GM23248 (cell line): ENCODE measurements at places on chromosomes 4 and X. TPM values are rescaled to one million over a fixed set of nuclear protein-coding genes. Genes with fewer than 3 reads are reported as not detected.
A peak's percentile ranks its signal among the peaks of the same experiment; 100 is the strongest.

- no peak overlapping the region for H3K4me3 ChIP-seq
- no peak for DNase-seq
- H3K4me1 ChIP-seq: no peaks in the 10 kb centered on the region
- H3K27me3 ChIP-seq: no peaks in the 10 kb centered on the region
- H3K27ac ChIP-seq: no peak overlapping the region
- peaks cover 67% of the 10 kb centered on the region for H3K36me3 ChIP-seq
Measured at GRCh38 chr4:109495514-109495913, 61.9 kb downstream of the SEC24B start.

DNA sequence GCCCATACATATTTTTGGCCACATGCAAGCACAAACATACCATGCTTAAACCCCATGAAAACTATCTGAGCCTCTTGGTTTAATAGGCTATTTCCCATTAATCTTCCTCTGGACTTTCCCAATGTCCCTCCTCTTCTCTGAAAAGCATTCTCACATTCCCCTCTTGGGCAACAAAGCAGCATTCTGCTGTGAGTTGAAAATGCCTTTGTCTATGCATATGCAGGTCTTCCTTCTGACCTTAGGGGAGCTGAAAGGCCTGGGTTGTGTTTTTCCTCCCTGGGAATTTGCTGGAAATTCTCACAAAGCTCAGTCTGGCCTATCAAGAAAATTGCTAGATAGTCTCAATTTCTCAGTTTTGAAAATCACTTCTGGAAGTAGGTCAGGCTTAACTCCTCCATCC, 4.2 kb downstream of the VSIG4 start:
- DNase-seq: no peak
- no peaks in the 10 kb centered on the region for H3K4me1 ChIP-seq
- H3K27me3 ChIP-seq: no peaks in the 10 kb centered on the region
- H3K27ac ChIP-seq: no peak overlapping the region

DNA sequence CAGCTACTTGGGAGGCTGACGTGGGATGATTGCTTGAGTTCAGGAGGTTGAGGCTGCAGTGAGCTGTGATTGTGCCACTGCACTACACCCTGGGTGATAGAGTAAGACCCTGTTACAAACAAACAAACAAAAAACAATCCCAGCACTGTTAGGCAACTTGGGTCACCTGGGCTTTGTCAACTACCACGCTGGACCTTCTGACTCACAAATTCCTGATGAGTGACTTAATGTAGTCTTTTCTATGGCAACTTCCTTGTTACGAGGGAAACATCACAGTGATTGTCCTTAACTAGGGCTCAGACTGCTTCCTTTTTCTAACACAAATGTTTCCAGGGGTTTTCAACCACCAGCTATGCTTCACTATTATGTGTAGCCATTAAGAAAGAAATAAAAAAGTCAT, 128.8 kb upstream of the GPC4 start:
- H3K27ac ChIP-seq: peak overlapping the region; percentile 79
- H3K36me3 ChIP-seq: no peaks in the 10 kb centered on the region
- no peaks in the 10 kb centered on the region for H3K4me1 ChIP-seq
- DNase-seq: peak; percentile 84
- H3K27me3 ChIP-seq: no peaks in the 10 kb centered on the region
- no peak overlapping the region for H3K4me3 ChIP-seq

- peak; percentile 22 for DNase-seq
- no peak overlapping the region for H3K27ac ChIP-seq
- H3K4me3 ChIP-seq: peak overlapping the region; percentile 66
Measured at GRCh38 chr4:182143086-182143821, 99.9 kb upstream of the TENM3 start.

DNA sequence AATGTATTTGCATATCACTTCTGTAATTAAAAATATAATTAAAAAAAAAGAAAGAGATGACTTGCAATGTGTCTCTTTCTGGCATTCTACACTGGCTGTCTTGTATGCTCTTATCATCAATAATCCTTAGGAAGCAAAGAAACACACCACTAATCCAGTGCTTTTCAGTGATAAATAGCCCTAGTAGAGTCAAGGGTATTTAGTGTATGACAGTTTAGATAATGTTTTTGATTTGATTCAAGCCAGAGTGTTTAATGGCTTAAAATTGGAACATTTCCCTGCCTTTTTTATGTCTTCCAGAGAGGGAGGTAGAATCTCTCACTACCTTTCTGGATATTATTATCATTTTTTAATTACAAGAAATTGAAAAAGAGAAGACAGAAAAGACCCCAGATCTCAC, 48.6 kb upstream of the CXCL8 start:
- H3K27ac ChIP-seq: no peak overlapping the region
- no peaks in the 10 kb centered on the region for H3K36me3 ChIP-seq
- DNase-seq: no peak
- H3K4me3 ChIP-seq: no peak overlapping the region
- no peaks in the 10 kb centered on the region for H3K27me3 ChIP-seq
- H3K4me1 ChIP-seq: peaks cover 20% of the 10 kb centered on the region

DNA sequence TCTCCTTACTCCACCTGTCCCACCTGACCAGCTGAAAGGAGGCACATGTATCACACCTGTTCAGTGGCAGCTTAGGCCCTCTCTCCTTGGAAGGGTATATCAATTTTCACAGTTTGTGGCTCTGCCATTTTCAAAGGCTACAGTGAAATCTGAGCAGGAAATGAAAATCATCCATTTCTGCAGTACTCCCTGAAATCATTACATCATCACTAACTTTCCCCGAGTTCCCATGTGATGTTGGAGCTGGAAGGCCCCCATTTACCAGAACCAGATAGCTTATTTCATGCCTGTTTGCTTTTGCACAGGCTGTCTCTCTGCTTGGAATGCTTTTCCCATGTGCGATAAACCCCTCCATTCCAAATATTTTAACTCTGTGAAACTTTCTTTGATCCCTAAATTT, 31.0 kb upstream of the STX18 start:
- no peak overlapping the region for H3K27ac ChIP-seq
- H3K4me1 ChIP-seq: peaks cover 8% of the 10 kb centered on the region
- H3K27me3 ChIP-seq: no peaks in the 10 kb centered on the region
- peak; percentile 27 for DNase-seq
- no peak overlapping the region for H3K4me3 ChIP-seq
- H3K36me3 ChIP-seq: no peaks in the 10 kb centered on the region

DNA sequence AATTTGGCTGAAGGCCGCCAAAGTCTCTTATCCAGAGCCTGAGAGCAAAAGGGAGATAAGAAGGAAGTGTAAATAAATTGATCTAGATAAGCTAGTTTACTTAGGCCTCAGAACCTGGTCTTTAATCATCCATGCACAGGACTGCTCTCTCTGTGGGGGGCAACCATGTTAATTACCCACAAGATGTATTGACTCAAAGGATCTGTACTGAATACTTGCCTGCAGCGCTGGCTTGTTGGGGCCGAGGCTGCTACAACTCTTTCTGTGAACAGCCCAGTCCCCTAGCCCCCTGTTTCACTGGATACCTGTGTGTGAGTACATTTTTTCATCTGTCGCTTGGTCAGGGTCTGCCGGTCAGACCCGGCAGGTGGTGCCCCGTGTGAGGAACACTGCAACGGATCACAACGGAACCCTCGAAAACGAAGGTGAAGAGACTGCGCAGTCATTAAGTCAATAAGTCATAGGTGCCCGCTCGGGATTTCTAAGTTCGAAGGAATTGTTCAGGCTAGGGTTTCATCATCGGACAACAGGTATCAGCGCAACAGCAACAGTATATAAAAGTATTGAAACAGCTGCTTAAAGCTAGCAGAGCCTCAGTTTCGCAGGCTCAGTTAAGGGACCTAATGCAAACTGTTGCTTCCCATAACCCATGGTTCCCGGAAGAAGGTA, 8.3 kb downstream of the MAGEA11 start:
- H3K36me3 ChIP-seq: no peaks in the 10 kb centered on the region
- DNase-seq: no peak
- no peaks in the 10 kb centered on the region for H3K4me1 ChIP-seq
- no peak overlapping the region for H3K4me3 ChIP-seq

- no peak for DNase-seq
- no peaks in the 10 kb centered on the region for H3K4me1 ChIP-seq
- no peaks in the 10 kb centered on the region for H3K36me3 ChIP-seq
Measured at GRCh38 chr4:98746936-98747335, 88.5 kb upstream of the TSPAN5 start.

- no peak overlapping the region for H3K4me3 ChIP-seq
- peak; percentile 32 for DNase-seq
Measured at GRCh38 chr4:105712766-105713165, 4.2 kb downstream of the GSTCD start.

GRCh38 chr4:123462007-123462406, 65.4 kb downstream of the SPRY1 start:
- H3K27ac ChIP-seq: no peak overlapping the region
- no peak overlapping the region for H3K4me3 ChIP-seq
- no peaks in the 10 kb centered on the region for H3K27me3 ChIP-seq
- H3K4me1 ChIP-seq: no peaks in the 10 kb centered on the region
- no peak for DNase-seq
- no peaks in the 10 kb centered on the region for H3K36me3 ChIP-seq

- no peaks in the 10 kb centered on the region for H3K36me3 ChIP-seq
- H3K27ac ChIP-seq: no peak overlapping the region
- no peak overlapping the region for H3K4me3 ChIP-seq
- no peaks in the 10 kb centered on the region for H3K27me3 ChIP-seq
Measured at GRCh38 chr4:105002278-105002677, 144.4 kb upstream of the TET2 start.

GRCh38 chr4:31549256-31549655, 829.1 kb downstream of the PCDH7 start:
- no peak for DNase-seq
- H3K4me1 ChIP-seq: no peaks in the 10 kb centered on the region
- no peaks in the 10 kb centered on the region for H3K27me3 ChIP-seq

GRCh38 chr4:680928-681645, 6.7 kb downstream of the MYL5 start:
- H3K27me3 ChIP-seq: no peaks in the 10 kb centered on the region
- DNase-seq: peak; percentile 66
- H3K36me3 ChIP-seq: no peaks in the 10 kb centered on the region
- H3K4me1 ChIP-seq: no peaks in the 10 kb centered on the region

DNA sequence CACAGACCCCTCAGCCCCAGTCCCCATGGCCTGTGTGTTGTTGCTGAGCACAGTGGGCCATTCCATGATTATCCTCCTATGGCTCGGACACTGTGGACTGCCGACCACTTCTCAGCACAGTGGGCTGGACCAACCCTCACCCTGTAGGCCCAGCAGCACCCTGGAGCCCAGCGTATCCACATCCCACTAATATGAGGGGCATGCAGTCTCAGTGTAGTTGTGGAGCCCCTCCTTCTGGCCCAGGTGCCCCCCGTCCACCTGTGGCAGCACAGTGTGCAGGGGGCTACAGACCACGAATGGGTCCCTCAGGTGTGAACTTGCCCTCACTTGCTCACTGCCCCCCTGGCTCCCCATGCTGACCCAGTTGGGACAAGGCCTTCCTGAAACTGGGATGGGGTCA, 7.9 kb downstream of the SPON2 start:
- H3K27ac ChIP-seq: no peak overlapping the region
- DNase-seq: no peak
- H3K27me3 ChIP-seq: no peaks in the 10 kb centered on the region
- no peak overlapping the region for H3K4me3 ChIP-seq
- no peaks in the 10 kb centered on the region for H3K4me1 ChIP-seq

DNA sequence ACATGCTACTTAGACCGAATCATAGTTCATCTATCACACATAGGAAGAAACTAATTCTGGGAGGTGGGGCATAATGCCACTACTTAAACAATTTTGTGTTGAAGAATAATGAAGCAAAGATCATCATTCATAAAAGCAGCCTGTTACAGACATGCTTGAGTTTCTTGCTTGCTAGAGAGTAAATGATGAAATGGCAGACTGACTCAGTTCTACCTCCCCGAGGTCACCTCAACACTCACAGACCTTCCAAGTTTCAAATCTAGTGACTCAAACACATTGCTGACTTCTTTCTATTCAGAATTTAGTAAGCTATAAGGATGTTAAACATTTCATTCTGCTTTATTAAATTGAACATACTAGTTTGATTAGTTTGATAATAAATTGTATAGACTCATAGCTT, 636.5 kb upstream of the FRG1 start:
- H3K27ac ChIP-seq: no peak overlapping the region
- DNase-seq: no peak
- no peak overlapping the region for H3K4me3 ChIP-seq
- no peaks in the 10 kb centered on the region for H3K4me1 ChIP-seq

DNA sequence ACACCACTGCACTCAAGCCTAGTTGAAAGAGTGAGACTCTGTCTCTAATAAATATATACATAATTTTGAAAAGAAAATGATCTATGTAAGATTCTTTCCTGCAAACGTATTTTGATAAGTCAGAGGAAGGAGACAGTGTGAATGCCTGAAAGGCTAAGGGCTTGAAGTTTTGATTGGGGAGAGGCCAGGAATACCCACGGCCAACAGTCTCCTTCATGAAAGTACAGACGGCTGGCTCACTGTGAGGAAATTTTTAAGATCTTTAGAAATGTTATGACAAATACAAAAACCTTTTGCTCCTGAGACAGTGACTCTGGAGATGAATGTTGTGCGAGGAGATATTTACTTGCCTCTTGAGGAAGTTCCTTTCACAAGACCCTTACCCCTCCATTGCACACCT, 111.4 kb upstream of the KLHL13 start:
- peak; percentile 17 for DNase-seq
- no peaks in the 10 kb centered on the region for H3K36me3 ChIP-seq
- H3K4me1 ChIP-seq: no peaks in the 10 kb centered on the region
- H3K27me3 ChIP-seq: no peaks in the 10 kb centered on the region

DNA sequence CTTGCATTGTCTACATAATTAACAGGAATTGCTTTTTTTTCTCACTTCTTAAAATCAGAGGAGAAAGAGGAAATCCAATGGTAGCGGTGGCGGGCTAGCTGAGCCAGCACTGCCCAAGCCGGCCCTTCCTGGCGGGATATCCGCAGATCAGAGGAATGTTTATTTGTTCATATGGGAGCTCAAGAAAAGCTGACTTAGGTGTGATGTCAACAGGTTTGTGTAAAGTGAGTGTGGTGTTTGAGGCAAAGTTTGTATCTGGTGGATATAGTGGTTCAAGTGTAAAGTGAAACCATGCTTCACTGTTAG, 466 bp upstream of the SLC39A8 start:
- H3K27ac ChIP-seq: no peak overlapping the region
- no peaks in the 10 kb centered on the region for H3K4me1 ChIP-seq
- H3K36me3 ChIP-seq: no peaks in the 10 kb centered on the region
- H3K27me3 ChIP-seq: no peaks in the 10 kb centered on the region
- DNase-seq: peak; percentile 12
- H3K4me3 ChIP-seq: peak overlapping the region; percentile 86

DNA sequence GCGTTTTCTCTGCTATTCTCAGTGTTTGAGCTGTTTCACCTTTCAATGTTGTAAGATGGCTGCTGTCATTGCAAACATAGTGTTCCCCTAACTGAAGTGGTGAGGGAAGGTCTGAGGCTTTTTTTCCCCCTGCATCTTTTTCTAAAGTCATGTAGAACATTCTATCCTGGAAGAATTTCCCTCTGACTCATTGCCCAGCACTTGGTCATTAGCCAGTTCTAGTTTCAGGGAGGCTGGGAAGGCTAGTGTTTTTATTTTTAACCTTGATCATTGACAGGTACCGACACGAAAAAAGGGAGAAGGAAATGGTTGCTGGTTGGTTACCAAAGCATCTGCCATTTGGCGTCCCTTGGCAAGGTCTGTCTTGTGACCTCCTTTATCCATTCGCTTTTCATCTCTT, 6.6 kb downstream of the LANCL3 start:
- no peak for DNase-seq
- H3K27ac ChIP-seq: no peak overlapping the region
- no peaks in the 10 kb centered on the region for H3K36me3 ChIP-seq
- no peaks in the 10 kb centered on the region for H3K4me1 ChIP-seq
- no peak overlapping the region for H3K4me3 ChIP-seq

CT45A10 gene
- polyA plus RNA-seq: not detected in 2 replicates

HMGB3 gene
- 31.7 and 33.3 TPM in 2 replicates for polyA plus RNA-seq

CLIC2 gene
- polyA plus RNA-seq: 0.15 and 0.57 TPM in 2 replicates

USP46 gene
- polyA plus RNA-seq: 9.2 and 9.4 TPM in 2 replicates

SMIM14 gene
- polyA plus RNA-seq: 147 and 157 TPM in 2 replicates

TRIM60 gene
- not detected in 2 replicates for polyA plus RNA-seq

AFM gene
- not detected in 2 replicates for polyA plus RNA-seq

SPATA18 gene
- 12.5 and 13.7 TPM in 2 replicates for polyA plus RNA-seq

TMEM31 gene
- polyA plus RNA-seq: 0.26 and 0.28 TPM in 2 replicates
